ENCODE measurements at places on chromosomes 3 and 15.

- DNase-seq = no peak
These were observed 618.5 kb upstream of the BCHE start for GRCh38 chr3:166455744-166456143.

DNA sequence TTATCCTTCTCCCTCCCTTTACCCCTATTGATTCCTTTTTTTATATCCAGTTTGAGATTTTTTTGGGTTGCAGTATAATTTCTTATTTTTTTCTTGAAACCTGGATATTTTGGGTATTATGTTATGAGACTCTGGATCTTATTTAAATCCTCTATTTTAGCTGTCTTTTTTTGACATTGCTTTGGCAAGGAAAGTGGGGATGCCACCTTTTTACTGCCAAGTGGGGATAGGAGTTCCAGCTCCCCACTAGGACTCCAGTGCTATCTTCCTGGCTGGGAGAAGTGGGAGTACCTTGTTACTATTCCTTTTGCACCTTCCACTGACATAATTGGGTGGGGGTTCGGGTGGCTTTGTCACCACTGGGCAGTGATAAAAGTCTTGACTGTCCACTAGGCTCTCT lies 87.9 kb downstream of the SATB1 start:
- DNase-seq = no peak

DNA sequence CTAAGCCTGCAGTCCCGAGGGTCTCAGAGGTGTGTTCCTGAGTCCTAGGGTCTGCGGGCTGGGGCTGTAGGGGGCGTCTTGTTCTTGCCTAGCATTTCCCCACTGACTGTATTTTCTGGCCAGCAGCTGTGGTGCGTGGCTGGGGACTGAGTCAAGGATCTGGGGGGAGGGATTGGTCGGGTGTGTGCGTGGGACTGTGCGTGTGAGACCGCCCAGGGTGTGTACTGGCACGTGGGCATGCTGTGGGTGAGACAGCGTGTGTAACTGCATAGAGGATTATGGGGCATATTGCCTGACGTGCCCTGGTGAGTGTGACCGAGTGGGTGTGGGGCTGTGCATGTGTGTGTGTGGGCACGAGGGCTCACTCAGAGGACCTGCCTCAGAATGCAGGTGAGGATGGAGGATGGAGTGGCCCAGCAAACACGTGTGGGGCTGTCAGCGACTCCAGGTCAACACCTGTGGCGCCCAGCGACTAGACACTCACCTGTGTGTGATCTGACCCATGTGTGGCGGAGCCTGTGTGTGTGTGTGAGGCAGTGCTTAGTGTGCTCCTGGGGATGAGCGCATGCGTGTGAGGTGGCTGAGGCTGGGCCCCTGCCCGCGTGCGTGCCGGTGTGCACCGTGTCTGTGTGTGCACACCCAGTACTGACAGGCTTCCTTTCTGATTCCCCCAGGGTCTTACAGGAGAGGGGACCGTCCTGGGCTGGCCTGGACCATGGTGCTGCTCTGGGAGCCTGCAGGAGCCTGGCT lies 20.9 kb downstream of the FBLN2 start:
- peak; percentile 39 for DNase-seq

DNA sequence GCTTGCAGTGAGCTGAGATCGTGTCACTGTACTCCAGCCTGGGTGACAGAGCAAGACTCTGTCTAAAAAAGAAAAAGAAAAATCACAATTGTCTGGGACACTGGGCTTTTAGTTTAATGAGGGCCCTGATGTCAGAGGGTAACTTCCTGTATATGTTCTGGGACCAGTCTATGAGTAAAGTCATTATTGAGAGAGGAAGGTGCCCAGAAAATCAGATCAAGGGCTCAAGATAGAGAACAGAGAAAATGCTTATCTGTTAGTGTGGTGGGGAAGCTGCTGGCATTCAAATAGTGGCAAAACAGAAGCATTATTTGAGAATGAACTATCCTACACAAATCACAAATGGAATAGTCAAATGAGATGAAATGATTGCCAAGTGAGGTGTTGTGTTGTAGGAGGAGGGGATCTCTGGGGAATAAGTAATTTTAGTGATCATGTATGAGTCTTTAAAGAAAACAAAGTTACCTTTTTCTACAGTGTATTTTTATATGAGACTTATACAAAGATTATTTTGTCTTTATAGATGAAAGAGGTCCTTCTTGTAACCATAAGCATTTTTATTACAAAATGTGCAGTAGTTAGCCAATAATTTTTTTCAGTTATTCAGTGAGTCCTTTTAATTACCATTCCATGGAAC lies 13.4 kb downstream of the ARIH2 start:
- no peak for DNase-seq

- DNase-seq = no peak
These were observed 67.1 kb downstream of the APBA2 start for GRCh38 chr15:28952666-28953491.

DNA sequence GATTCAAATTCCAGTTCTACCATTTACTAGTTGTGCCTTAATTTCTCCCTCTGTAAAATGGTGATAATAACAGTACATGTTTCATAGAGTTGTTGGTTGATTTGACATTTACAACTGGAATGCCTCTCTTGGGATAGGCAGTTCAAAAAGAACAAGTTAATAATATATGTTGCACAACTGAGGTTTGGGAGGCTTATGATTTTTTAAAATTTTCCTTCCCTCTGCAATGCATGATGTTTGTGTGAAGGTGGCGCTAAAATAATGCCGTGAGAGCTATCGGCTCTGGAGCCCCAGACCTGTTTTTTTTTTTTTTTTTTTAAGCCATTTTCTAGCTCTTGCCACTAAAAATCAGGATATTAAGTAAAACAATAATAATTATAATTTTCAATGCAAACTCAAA lies 18.6 kb downstream of the DNAJB11 start:
- peak; percentile 52 for DNase-seq

GRCh38 chr3:37715358-37715757 lies 146.3 kb upstream of the CTDSPL start:
- DNase-seq = no peak

DNA sequence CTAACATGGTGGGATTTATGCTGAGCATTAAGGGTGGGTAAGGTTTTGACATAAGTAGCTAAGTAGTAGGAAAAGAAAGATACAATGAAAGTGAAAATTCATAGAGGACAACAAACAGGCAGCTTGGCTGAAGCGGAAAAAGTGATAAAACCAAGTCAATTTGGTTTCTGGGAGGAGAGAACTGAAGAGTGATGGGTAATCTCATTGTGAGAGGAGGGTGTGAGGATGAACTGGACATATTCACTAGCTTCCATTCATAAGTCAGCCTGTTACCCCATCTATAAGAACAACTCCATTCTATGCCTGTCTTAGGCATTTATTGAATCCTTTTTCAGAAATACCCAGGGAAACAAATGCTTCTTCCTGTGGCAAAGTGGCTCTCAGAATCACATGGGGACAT lies 67.1 kb upstream of the BBX start:
- no peak for DNase-seq

- no peak for DNase-seq
These were observed 7.8 kb downstream of the ATP2C1 start for GRCh38 chr3:130901463-130902204.

GRCh38 chr3:138492980-138493675 lies 58.7 kb downstream of the ESYT3 start:
- DNase-seq = no peak

DNA sequence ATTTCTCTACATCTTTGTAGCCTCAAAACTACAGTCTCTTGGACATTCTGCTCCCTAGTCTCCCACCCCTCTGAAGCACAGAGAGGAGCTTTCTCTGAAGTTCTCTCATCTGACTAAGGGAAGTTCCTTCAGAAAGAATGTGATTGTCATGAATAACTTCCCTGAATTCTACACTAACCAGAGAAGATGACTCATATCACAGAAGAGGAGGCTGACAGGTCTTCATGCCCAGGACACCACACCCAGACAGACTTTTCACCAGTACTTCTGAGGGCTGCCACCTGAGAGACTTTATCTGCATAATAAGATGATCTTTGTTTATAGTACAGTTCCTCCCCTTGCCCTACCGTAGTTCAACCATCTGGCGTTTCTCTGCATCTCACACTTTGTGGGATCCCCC lies 52.8 kb downstream of the CDIN1 start:
- peak; percentile 77 for DNase-seq

DNA sequence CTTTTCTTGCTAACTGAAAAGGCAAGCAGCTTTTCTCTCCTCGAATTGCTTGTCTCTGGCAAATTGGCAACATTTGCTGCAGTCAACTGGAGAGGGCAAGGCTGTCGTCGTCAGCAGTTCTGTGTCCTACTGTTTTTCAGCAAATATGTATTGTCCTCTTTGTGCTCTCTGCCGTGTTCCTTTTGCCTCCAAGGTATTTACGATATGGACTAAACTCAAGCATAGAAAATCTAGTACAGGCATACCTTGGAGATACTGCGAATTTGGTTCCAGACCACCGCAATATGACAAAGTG lies 558 bp upstream of the SLC30A4 start:
- DNase-seq = peak; percentile 18

- DNase-seq = peak; percentile 46
These were observed 73.1 kb upstream of the BHLHE40 start for GRCh38 chr3:4906107-4906621.

- peak; percentile 58 for DNase-seq
These were observed 73.8 kb downstream of the FLNB start for GRCh38 chr3:58082047-58082446.

GRCh38 chr15:101424984-101425383 lies 64.5 kb downstream of the PCSK6 start:
- no peak for DNase-seq

- DNase-seq = peak; percentile 21
These were observed 29.7 kb downstream of the CYFIP1 start for GRCh38 chr15:22950256-22950990.

DNA sequence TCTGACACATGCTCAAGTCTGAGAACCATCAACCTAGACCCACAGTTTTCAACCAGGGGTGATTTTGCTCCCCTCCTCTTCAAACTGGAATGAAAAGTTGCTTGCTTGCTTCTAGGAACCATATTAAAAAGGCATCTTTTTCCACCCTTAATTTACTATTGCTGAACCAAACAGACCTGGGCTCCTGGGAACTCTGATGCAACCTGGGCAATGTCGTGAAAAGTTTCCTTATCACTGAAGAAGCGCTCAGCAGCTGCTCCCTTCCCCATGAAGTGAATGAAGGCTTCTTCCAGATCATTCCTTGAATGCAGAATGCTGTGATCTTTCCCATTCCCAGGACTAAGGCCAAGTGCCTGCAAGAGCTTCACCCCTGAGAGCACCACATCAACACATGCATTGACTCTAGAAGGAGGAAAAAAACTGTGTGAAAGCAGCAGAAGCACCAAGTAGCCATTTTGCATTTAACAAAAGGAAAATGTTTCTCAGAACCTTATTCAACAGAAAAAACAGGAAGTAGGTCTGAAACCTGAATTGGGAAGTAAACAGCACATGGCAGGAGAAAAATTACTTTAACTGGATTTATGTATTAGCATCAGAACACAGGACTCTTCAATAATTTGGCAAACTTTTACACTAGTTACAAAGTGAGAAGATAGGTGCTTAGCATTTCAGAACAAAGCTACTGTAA lies 8.7 kb downstream of the ADPGK start:
- DNase-seq = no peak

GRCh38 chr15:62929000-62929357 lies 113.6 kb upstream of the TPM1 start:
- peak; percentile 90 for DNase-seq

- DNase-seq = no peak
These were observed 53.5 kb upstream of the USP3 start for GRCh38 chr15:63450884-63451225.

- DNase-seq = no peak
These were observed 23.6 kb upstream of the FMN1 start for GRCh38 chr15:33218071-33218491.

GRCh38 chr3:69716119-69716518 lies 23.1 kb upstream of the MITF start:
- no peak for DNase-seq

DNA sequence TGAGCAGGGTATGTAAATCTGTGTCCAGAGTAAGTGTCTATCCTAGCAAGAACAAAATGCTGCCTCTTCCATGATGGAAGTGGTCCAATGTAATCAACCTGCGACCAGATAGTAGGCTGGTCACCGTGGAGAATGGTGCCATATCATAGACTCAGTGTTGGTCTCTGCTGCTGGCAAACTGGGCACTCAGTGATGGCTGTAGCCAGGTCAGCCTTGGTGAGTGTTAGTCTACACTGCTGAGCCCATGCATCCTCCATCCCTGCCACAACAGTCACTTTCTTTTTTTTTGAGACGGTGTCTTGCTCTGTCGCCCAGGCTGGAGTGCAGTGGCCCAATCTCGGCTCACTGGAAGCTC lies 69.3 kb downstream of the CHRD start:
- no peak for DNase-seq

GRCh38 chr15:89058876-89059405 lies 29.3 kb upstream of the ABHD2 start:
- DNase-seq = no peak

GRCh38 chr15:68298336-68298735 lies 20.8 kb downstream of the FEM1B start:
- DNase-seq = no peak

DNA sequence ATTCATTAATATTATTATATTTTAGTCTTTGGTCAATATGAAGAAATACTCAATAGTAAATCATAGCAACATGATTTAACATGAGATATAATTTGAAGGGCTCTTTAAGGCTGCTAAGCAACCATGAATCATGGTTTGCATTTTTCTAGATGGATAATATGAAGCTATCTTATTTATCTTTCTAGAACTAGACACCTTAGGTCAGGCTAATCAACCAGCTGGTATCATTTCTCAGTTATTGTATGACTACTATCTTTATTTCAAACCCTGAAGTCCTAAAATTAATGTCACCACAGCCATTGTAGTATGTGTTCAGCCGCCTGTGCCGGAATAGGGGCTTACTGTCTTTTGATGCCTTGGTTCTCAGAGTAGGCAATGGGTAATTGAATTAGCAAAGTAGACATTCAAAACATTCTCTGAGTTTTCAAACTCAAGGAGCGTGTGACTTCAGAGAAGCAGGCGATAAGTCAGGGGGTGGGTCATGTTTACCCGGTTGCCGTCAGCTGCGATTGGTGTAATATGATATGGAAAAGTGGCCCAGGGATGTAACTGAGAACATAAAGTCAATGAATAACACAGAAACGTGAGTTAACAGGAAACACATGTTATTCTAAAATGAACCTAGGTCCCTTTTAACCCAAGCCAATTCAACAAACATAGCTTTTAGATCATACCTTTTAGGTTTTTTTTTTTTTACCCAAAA lies 93.4 kb upstream of the CTDSPL start:
- peak; percentile 38 for DNase-seq

DNA sequence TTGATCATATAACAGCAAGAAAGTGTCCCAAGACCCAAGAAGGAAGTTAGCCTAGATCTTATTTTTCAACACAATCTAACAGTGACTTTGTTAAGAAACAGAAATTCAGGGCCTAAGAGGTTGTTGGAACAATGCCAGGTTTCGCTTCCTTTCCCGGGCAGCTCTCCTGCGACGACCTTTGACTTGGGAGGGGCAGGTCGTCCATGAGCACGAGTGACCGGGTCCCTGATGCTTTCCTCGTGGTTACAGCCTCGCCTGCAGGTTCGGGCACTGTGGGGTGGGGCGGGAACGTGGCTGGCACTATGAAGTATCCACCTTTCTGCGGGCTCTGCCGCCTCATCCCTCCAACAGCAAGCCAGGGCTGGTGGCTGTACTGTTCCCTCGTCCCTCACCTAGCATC lies 90.1 kb upstream of the RGMA start:
- no peak for DNase-seq

Data from fibroblast of mammary gland (primary cell).